ENCODE measurements at places on chromosomes 4 and X. TPM values are rescaled to one million over a fixed set of nuclear protein-coding genes. Genes with fewer than 3 reads are reported as not detected.
A peak's percentile ranks its signal among the peaks of the same experiment; 100 is the strongest.

Gene ANXA3
- total RNA-seq: 1.7 TPM

DNA sequence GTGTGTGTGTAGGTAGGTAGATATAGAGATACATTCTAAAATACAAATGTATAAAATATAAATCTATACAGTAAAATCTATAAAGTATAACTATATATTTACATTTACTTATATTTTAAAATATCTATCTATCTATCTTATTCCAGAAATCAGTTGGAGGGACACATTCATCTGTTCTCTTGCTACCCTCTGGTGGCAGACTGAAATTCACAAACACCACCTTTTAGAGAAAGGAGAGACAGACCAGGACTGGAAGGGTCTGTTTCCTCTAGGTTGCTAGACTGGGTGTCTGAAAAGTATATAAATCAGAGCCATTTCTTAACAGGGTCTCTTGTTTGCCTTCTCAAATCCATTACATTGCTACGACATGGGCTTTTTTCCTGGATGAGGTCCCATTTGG is 343.0 kb downstream of the OPHN1 start:
- H3K4me3 ChIP-seq: no peak overlapping the region
- DNase-seq: no peak
- no peaks in the 10 kb centered on the region for H3K27me3 ChIP-seq
- H3K36me3 ChIP-seq: no peaks in the 10 kb centered on the region

- no peak overlapping the region for H3K4me3 ChIP-seq
- no peaks in the 10 kb centered on the region for H3K4me1 ChIP-seq
- H3K27ac ChIP-seq: no peak overlapping the region
- no peaks in the 10 kb centered on the region for H3K27me3 ChIP-seq
- DNase-seq: no peak
- H3K36me3 ChIP-seq: no peaks in the 10 kb centered on the region
These were observed 359.3 kb downstream of the GRXCR1 start for GRCh38 chr4:43251841-43252240.

DNA sequence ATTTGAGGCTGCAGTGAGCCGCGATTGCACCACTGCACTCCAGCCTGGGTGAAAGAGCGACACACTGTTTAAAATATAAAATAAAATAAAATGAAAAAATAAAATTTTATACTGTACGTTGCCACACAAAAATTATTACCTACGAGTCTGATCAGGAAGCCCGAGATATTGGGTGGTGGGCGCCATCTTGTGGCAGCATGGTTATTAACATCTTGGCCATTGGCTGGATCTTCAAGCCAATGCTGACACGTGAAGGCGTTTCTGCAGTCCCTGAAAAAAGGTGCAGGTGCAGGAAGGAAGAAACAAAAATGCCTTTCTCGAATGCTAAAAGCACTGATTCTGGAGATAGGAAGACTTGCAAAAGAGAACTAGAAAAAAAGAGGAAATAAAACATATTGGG is 4.9 kb upstream of the TLR8 start:
- peak; percentile 56 for DNase-seq
- no peaks in the 10 kb centered on the region for H3K36me3 ChIP-seq
- H3K4me1 ChIP-seq: no peaks in the 10 kb centered on the region
- no peaks in the 10 kb centered on the region for H3K27me3 ChIP-seq
- H3K27ac ChIP-seq: no peak overlapping the region

Gene WFS1
- total RNA-seq: 8.8 TPM

DNA sequence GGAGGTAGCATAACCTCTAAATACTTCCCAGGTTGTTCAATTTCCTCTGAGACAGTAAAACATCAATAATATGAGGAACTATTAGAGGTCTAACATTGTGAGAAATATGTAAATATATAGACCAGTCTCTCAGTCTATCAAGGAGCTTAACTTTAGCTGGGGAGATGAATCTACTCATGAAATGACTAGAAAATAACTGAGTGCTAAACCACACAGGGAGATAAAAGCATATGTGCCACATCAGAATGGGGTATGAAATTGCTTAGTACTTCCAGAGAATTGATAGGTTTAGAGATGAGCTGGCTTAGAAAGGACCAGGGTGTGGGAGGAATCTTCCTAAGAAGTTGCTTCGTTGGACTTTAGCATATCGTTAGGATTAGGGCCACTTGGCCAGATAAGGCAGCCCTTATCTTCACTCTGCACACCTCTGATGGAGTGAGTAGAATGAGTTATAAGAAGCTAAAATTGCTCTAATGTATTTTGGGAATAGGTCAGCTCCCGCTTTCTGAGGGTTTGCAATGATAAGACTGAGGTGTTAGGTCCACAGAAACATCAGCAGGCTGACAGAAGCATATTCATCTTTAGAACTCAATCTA is 299.2 kb downstream of the UNC5C start:
- H3K27me3 ChIP-seq: no peaks in the 10 kb centered on the region
- no peak overlapping the region for H3K27ac ChIP-seq
- no peaks in the 10 kb centered on the region for H3K4me1 ChIP-seq
- H3K4me3 ChIP-seq: no peak overlapping the region

Gene ZFP42
- 36.4 TPM for total RNA-seq

Gene EVC
- total RNA-seq: 3.6 TPM

Gene TMEM271
- not detected for total RNA-seq

Gene CT45A9
- not detected for total RNA-seq

Gene THOC2
- total RNA-seq: 201 TPM

GRCh38 chr4:36313301-36313700 is 31.9 kb downstream of the DTHD1 start:
- H3K4me1 ChIP-seq: no peaks in the 10 kb centered on the region
- no peak overlapping the region for H3K4me3 ChIP-seq
- DNase-seq: no peak
- no peaks in the 10 kb centered on the region for H3K36me3 ChIP-seq
- H3K27me3 ChIP-seq: no peaks in the 10 kb centered on the region

DNA sequence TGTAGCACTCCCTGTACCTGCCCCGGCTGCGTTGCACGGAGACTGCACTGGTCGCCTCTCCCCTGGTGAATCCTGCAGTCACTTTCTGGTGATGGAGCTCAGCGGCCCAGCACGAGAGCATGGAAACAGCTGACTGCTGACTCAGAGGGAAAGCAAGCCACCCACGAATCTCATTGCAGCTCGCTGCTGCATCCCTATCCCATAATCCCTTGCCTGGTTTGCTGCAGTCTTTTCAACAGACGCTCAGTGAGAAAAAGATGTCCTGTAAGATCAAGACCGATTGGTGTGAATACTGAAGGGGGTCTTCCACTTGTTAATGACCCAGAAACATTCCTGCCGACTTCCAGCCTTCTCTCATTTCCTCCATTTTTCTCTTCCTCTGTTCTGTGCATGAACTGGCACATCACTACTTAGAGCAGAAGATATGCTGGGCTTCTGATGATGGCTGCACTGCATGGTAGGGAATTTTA is 52.9 kb downstream of the TRIM2 start:
- no peaks in the 10 kb centered on the region for H3K36me3 ChIP-seq
- no peaks in the 10 kb centered on the region for H3K27me3 ChIP-seq
- DNase-seq: peak; percentile 85
- peaks cover 37% of the 10 kb centered on the region for H3K4me1 ChIP-seq
- H3K4me3 ChIP-seq: peak overlapping the region; percentile 60

DNA sequence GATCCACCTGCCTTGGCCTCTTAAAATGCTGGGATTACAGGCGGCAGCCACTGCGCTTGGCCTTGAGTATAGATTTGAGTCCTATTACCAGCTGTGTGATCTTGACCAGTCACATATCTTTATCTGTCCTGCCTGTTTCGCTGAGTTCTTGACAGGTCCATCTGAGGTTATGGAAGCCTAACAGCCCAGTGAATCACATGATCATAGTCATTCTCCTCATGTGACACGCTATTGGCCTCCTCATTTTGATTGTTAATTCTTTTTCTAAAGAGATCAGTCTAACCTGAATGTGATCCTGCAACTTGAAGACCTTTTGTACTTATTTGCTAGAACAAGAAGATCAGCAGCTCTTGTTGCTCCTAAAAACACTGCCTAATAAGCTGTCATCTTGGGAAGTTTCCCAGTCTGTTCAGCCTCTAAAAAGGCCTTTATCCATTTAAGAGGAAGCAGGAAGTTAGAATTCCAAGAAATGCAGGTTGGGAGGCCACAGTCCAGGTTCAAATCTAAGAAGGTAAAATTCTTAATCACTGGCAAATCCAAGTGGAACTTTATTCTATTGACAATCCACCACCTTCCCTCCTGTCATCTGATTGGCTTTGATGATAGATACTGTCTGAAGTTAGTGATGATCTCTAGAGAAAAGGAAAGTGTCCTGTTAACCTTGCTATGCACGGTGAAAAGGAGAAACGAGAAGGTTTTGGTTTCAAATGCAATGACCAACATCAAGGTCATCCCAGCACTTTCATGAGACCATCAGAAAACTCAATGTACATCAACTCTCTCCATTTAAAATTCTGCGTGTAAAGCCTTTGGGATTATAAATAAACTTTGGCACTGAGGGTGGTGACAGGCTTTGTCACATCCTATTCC is 86.9 kb downstream of the CHRNA9 start:
- no peak for DNase-seq
- H3K36me3 ChIP-seq: no peaks in the 10 kb centered on the region
- H3K4me3 ChIP-seq: no peak overlapping the region
- H3K4me1 ChIP-seq: no peaks in the 10 kb centered on the region
- H3K27ac ChIP-seq: no peak overlapping the region

Gene ERAS
- 0.50 TPM for total RNA-seq

Gene ARMCX1
- 30.8 TPM for total RNA-seq

- no peaks in the 10 kb centered on the region for H3K4me1 ChIP-seq
- H3K36me3 ChIP-seq: no peaks in the 10 kb centered on the region
- peak; percentile 17 for DNase-seq
These were observed 87.4 kb upstream of the CT45A1 start for GRCh38 chrX:135625995-135626394.

Gene RTL3
- total RNA-seq: not detected
